ENCODE measurements at places on chromosomes 2 and 18. TPM values are rescaled to one million over a fixed set of nuclear protein-coding genes. Genes with fewer than 3 reads are reported as not detected.

DNA sequence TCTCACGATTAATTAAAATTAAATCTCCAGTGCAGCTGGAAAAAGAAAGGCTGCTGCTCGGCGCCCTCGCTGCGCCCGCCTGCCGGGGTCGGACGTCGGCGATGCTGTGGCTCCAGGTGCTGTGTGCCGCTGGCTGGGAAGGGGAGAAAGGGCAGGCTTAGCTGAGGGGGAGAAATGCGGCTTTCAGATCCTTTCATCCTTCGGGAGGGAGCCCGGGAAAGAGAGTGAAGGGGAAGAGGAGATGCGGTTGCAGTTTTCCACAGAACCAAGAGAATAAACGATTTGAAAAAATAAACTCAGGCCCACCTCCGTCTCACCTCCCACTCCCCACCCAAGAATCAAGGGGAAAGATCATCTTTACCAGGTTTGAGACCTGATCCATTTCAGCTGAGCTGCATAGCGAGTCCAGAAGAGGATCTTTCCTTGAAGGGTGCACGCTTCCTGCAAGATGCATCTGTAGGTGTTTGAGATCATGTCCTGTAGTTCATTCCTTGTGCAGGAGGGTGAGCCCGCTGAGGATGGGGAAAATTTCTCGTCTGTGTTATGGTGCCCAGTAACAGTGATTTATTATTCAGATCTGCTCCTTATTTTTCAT lies 495 bp downstream of the TMEM169 start:
- peak overlapping the region; percentile 6 for H3K27ac ChIP-seq
- H3K4me3 ChIP-seq = peak overlapping the region; percentile 89
- peaks cover 2% of the 10 kb centered on the region for H3K27me3 ChIP-seq

- no peak overlapping the region for H3K4me3 ChIP-seq
- H3K27ac ChIP-seq = no peak overlapping the region
- peaks cover 15% of the 10 kb centered on the region for H3K27me3 ChIP-seq
- no peak for DNase-seq
- H3K4me1 ChIP-seq = peaks cover 26% of the 10 kb centered on the region
- peaks cover 18% of the 10 kb centered on the region for H3K36me3 ChIP-seq
Observed at GRCh38 chr2:85604568-85605339, 2.3 kb upstream of the TMEM150A start.

DNA sequence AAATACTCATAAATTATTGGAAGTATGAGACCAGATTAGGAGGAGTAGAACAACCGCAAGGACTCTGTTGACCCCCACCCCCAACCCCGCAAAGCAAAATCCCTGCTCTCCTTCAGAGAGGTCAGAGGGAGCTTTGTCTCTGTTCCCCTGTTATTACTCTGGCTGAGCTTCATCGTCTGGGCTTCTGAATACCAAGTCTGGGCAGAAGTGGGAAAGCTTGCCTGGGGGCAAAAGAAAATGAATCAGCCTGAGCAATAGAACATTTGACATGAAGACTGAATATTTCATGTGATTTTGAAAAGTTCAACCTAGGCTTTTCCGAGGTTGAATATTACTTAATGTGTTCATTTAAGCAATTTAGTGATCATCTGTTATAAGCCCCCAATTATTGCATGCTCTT lies 114.6 kb upstream of the ARHGAP28 start:
- H3K4me3 ChIP-seq = no peak overlapping the region
- H3K27ac ChIP-seq = no peak overlapping the region
- DNase-seq = no peak
- peaks cover 2% of the 10 kb centered on the region for H3K27me3 ChIP-seq
- no peaks in the 10 kb centered on the region for H3K4me1 ChIP-seq

DNA sequence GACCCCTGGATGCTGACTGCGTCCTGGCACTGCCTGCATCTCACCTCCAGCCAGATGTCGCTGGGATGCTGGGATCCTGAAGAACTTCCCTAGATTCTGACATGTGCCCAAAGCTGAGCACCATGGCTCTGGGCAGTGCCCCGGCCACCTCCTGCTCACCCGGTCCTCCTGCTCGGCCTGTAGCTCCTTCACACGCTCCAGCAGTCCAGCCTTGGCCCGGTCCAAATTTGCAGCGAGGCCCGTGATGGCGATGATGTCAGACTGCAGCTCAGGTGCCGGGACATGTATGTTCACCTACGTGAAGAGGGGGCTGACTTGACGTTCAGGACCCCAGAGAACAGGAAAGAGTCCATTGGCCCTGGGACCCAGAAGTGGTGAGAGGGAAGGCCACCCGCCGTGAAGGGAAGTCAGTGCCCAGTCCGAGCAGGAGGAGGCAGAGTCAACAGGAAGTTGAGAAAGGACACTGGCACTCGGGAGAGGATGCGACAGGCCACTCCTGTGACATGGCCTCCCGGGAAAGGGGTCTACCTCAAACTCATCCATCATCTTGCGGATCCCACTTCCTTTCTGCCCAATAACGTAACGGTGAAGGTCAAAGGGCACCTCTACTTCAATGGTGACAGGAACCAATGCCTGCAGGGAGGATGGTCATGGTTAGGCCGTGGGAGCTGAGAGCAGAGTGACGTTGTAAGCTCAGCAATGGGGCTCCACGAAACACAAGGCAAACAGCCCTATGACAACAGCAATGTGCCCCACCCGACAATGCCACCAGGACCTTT lies 46.7 kb downstream of the ANO7 start:
- H3K4me1 ChIP-seq = peaks cover 28% of the 10 kb centered on the region
- peak overlapping the region; percentile 33 for H3K4me3 ChIP-seq
- peaks cover 18% of the 10 kb centered on the region for H3K27me3 ChIP-seq
- no peak overlapping the region for H3K27ac ChIP-seq
- DNase-seq = no peak

GRCh38 chr2:110105608-110106467 lies 9.8 kb downstream of the MALL start:
- no peak for DNase-seq
- H3K36me3 ChIP-seq = no peaks in the 10 kb centered on the region
- no peak overlapping the region for H3K4me3 ChIP-seq
- H3K27me3 ChIP-seq = peaks cover 11% of the 10 kb centered on the region
- H3K4me1 ChIP-seq = peaks cover 25% of the 10 kb centered on the region
- no peak overlapping the region for H3K27ac ChIP-seq

DNA sequence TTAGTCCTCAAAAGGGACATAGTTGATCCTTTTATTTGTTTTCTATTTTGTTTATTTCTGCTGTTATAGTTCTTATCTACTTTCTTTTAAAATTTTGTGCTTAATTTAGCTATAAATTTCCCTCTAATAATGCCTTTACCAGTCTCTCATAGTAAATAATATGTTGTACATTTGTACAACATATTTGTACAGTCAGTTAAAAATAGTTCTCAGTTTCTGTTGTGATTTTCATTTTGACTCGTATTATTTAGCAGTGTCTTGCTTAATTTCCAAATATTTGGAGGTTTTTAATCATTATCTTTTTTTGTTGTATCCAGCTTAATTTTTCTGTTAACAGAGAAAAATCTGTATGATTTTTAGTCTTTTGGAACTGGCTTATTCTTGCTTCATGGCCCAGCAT lies 443.6 kb upstream of the TRIB2 start:
- H3K36me3 ChIP-seq = no peaks in the 10 kb centered on the region
- no peak overlapping the region for H3K27ac ChIP-seq
- no peak for DNase-seq
- H3K27me3 ChIP-seq = no peaks in the 10 kb centered on the region
- H3K4me3 ChIP-seq = no peak overlapping the region
- H3K4me1 ChIP-seq = no peaks in the 10 kb centered on the region

GRCh38 chr2:26470601-26471260 lies 7.2 kb downstream of the OTOF start:
- H3K4me3 ChIP-seq = no peak overlapping the region
- no peaks in the 10 kb centered on the region for H3K36me3 ChIP-seq
- H3K27me3 ChIP-seq = peaks cover 8% of the 10 kb centered on the region
- H3K27ac ChIP-seq = no peak overlapping the region
- H3K4me1 ChIP-seq = peaks cover 9% of the 10 kb centered on the region

- H3K4me3 ChIP-seq = no peak overlapping the region
- peaks cover 3% of the 10 kb centered on the region for H3K4me1 ChIP-seq
- no peak overlapping the region for H3K27ac ChIP-seq
- H3K36me3 ChIP-seq = no peaks in the 10 kb centered on the region
- no peak for DNase-seq
- no peaks in the 10 kb centered on the region for H3K27me3 ChIP-seq
Observed at GRCh38 chr2:137115081-137115794, 349.9 kb downstream of the THSD7B start.

- H3K4me1 ChIP-seq = peaks cover 37% of the 10 kb centered on the region
- H3K36me3 ChIP-seq = no peaks in the 10 kb centered on the region
- no peak for DNase-seq
- H3K27me3 ChIP-seq = peaks cover 4% of the 10 kb centered on the region
Observed at GRCh38 chr2:121803503-121803902, 48.1 kb downstream of the TSN start.

DNA sequence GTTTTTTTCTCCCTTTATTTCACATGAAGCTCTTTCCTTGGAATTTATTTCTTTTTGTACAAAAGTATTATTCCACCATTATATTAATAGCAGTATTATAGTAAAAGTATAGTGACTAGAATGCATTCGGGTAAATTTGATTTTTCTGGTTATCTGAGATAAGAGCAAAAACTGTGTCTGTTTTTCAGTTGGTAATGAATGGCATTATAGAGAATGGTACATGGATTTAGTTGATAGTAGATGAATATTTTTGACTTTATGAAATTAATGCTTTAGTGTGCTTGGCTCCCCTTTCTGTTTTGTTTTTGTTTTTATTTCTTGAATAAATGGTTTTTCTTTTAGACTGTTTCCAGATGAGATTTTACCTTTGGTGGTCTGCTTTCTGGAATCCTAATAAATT lies 71.8 kb downstream of the MTA3 start:
- H3K4me3 ChIP-seq = no peak overlapping the region
- H3K27me3 ChIP-seq = no peaks in the 10 kb centered on the region
- H3K36me3 ChIP-seq = peaks cover 12% of the 10 kb centered on the region

- H3K4me1 ChIP-seq = peaks cover 8% of the 10 kb centered on the region
- no peak for DNase-seq
- no peaks in the 10 kb centered on the region for H3K36me3 ChIP-seq
Observed at GRCh38 chr2:224260372-224261020, 141.4 kb downstream of the FAM124B start.

The CYP1B1 gene
- total RNA-seq = 1.2 TPM

Data from endothelial cell (in vitro differentiated cells).